AML-193 (cell line): ENCODE measurements at places on chromosomes 11 and 22.
A peak's percentile ranks its signal among the peaks of the same experiment; 100 is the strongest.

DNA sequence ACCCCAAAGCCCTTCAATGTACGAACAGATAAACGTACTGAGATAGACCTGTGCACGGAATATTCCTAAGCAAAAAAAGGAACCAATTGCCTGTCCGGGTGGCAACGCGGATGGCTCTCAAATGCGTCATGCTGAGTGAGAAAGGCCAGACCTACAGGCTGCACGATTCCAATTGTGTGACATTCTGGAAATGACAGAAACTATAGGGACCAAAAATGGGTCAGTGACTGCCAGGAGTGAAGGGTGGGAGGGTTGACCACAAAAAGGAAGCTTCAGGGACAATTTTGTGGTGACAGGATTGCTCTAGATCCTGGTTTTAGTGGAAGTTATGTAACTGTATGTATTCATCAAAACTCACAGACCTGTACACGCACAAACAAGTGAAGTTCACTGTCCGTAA lies 24.0 kb upstream of the SYT8 start:
- peak; percentile 57 for DNase-seq

GRCh38 chr11:46696212-46696558 lies 4.2 kb downstream of the ARHGAP1 start:
- DNase-seq, result no peak

- no peak for DNase-seq
Observed at GRCh38 chr22:31776231-31776630, 22.4 kb downstream of the DEPDC5 start.

- DNase-seq, result no peak
Observed at GRCh38 chr11:62433141-62433903, 14.5 kb downstream of the SCGB1A1 start.

GRCh38 chr11:35158701-35159510 lies 19.9 kb downstream of the CD44 start:
- no peak for DNase-seq

GRCh38 chr11:133948711-133949110 lies 8.1 kb downstream of the IGSF9B start:
- DNase-seq, result no peak

DNA sequence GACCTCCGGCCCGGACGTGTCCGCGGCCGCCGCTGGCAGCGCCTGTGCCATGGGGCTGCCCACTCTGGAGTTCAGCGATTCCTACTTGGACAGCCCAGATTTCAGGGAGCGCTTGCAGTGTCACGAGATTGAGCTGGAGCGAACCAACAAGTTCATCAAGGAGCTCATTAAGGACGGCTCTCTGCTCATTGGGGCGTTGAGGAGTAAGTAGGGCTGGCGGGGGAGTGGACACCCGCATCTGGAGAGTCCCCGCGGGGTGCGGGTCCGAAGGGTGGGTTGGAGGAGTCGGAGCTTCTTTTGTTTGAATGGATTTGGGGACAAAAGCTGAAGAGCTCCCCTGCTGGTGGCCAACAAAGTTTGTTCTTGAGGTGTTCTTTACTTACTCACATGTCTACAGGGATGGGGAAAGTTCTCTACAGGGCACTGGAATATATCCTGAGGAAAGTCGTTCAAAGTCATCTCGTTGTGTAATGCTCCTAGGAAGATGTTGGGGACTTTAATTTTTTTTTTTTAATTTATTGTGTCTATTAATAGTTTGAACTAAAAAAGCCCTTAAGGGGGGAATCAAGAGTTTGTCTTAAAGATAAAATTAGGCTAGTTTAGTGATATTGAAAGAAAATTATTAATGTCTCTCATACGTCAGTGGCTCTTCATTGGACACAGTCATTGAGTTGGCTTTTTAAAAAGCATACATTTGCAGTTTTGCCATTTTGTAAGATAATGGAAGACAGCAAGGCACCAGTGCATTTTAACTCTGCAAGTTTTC lies 725 bp downstream of the ARHGAP42 start:
- no peak for DNase-seq

GRCh38 chr11:69839516-69839915 lies 20.3 kb upstream of the FGF3 start:
- DNase-seq, result no peak

GRCh38 chr11:110947096-110947495 lies 234.9 kb upstream of the ARHGAP20 start:
- no peak for DNase-seq

DNA sequence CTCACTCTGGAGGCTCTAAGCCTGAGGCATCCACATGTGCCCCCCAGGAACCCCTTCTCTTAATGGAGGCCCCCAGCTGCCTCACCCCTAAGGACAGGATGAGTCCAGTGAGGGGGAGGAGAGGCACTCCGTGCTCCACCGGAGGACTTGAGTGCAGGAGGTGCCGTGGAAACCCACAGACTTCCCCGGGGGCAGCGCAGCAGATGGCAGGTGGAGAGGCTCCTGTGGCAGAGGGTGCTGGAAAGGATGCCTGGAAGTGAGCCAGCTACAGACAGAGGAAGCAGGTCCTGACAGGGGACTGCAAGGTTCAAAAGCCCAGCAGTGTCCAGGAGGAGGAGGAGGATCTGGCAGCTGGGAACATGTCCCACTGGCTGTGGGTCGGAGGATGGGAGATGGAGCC lies 1384.0 kb downstream of the TBC1D22A start:
- no peak for DNase-seq

- DNase-seq, result no peak
Observed at GRCh38 chr22:29887358-29887757, 4.4 kb downstream of the MTMR3 start.

DNA sequence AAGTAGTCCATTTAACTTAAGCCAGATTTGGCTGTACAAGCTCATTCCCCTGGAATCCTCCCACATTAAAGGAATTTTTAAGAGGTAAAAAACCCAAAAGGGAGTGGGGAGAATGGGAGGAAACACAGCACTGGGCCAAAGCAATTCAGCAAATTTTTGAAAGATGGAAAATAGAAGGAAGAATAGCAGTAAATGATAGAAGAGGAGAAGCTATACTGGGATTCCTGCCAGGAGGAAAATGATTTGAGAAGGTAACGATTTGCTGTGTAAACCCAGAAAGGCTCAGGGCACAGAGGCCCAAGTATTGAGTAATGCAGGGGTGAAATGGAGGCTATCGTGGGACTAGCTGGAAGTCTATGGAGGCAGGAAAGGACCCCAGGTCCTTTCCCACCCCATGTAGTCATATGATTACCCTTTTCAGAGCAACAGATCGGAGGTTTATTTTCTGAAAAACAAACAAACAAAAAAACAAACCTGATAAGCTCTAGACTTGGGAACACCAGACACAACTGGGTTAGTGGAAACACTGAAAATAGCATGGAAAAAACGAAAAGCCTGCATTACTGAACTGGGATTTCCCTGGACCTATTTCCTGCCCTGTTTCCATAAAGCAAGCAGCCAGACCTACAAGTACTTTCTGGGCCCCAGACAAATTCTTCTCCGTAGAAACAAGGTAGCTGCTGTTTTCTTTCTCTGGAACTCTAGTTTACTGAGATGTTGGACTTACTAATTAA lies 140.0 kb downstream of the SWAP70 start:
- DNase-seq, result no peak

GRCh38 chr11:110121204-110121603 lies 28.0 kb downstream of the ZC3H12C start:
- DNase-seq, result no peak

DNA sequence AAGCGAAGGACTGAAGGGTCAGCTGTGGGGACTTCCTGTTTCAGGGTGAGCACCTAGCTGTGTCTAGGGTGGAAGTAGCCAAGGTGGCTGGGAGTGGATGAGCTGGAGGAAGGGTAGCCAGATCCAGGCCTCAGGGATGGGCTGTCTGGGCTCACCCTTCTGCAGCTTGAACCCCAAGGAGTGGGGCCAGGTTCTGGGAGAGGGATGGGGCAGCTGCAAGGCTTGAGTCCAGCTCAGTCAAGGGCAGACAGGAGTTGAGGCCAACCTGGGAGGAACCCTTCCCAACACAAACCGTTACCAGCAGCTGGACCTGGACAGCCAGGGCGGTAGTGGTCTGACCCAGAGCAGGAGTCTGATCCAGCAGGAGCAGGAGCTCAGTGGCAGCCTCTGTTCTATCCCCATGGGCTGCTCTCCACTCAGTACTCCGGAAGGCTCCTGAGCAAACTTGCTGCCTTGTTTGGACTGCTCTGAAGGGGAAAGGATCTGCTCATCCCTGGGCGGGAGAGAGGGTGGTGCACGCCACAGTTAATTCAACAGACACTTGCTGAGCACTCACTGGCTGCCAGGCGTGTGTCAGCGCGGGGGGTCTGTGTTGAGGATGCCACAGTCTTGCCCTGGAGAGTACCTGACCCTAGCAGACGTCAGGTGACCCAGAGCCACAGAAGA lies 53.8 kb upstream of the THY1 start:
- no peak for DNase-seq

GRCh38 chr11:111296196-111296595 lies 2.1 kb upstream of the POU2AF3 start:
- no peak for DNase-seq

DNA sequence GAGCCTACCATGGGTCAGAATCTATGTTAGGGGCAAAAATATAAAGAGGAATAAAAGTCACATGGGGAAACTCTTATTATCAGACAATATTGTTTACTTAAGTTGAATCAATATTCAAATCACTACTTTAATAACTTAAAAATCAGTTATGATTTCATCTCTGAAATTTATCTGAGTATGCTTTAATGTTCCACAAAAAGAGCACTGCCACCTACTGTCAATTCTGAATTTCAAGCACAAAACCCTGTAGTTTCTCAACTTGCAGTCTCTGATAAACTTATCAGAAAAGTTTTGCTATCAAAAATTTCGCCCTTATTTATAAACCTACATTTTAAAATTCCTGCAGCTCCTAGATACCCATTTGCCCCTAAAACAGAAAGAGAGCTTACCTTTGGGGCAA lies 47.3 kb downstream of the RDX start:
- DNase-seq, result no peak

DNA sequence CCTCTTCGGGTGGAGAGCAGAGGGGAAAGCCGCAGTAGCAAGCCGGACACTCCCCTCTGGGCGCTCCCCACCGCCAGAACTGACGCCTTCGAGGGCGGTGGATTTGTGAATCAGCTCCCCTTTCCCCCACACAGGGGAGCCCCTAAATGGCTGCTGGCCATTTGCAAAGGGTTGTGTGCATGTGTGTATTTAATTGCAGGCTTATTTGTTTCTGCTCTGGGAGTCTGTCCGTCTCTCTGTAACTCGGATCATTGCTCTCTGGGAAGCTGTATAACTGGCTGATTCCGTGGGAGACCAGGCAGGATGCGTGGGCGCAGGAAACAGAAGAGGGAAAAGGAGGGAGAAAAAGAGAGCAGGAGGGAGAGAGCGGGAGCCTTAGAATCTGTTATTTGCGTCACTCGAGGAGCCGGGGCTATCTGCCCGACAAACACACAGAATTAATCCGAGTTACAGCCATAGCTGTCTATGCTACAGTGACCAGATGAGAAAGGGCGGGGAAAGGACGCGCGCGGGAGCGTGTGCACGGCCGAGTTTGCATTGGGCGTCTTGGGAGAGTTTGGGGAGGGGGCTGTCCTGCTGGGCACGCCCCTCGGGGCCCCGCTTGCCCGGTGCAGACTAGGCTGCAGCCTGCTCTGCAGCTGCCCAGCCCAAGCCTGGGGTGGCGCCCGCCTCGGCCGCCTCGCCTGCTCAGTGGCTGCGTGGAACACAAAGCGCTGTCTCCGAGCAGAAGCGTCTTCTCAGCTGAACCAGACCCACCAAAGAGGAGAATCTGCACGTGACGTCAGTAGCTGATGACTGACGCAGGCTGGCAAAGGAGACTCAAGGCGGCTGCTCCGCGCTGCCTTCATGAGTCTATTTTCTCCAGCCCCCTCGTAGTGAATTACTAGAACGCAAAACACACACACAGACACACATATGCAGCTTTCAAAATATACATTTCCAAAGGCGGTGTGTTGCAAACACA lies 105.3 kb upstream of the HSD17B12 start:
- DNase-seq, result no peak

- peak; percentile 45 for DNase-seq
Observed at GRCh38 chr11:44067266-44067665, 1.2 kb downstream of the ACCS start.

DNA sequence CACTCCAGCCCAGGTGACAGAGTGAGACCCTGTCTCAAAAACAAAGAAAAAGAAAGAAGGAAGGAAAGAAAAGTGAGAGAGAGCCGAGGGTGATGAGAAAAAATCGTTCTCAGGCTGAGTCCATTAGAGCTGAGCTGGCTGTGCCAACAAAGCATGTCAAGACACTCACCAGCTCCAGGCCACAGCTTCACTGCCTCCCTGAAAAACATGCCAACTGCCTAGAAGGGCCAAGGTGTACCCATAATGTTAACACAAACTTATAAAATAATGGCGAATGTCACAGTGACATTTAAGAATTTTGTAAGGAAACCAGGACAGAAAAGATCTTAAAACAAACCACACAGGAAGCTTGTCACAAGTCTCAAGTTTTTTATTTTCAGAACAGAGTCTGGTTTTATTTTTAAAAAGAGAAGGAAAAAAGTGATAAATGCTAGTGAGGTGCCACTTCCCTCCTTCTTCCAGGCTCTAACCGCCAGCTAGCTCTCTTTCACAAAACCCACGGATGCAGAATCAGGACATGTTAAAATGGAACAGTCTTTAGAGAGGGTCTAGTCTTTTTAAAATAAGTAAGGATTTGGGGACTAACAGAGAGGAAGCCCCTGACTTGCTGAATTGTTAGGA lies 5.1 kb downstream of the TMEM121B start:
- peak; percentile 12 for DNase-seq

- no peak for DNase-seq
Observed at GRCh38 chr11:96752221-96752620, 362.4 kb downstream of the JRKL start.

GRCh38 chr11:128843198-128843785 lies 23.8 kb downstream of the KCNJ1 start:
- DNase-seq, result no peak

DNA sequence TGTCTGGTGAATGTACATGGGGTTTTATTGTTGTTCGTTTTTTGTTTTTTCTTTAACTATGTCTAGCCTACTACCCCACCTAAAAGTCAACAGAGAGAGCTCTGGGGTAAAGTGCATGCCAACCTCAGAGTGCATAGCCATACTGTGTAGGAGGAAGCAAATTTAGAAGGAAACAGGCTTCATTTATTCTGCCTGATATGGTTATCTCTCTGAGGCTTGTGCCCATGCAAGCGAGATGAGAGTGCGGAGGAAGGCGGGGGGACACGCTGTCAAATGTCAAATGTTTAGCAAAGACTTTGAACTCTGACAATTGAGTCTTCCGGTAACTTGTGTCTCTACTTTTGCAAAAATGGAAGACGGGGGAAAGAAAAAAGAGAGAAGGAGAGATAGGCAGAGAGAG lies 295.5 kb downstream of the ETS1 start:
- DNase-seq, result no peak

GRCh38 chr11:57649826-57650738 lies at the start of gene YPEL4:
YPEL4 (minus strand) TSS chr11:57649912; CDS start chr11:57647107, 2,805 bp downstream.
- no peak for DNase-seq

- peak; percentile 7 for DNase-seq
Observed at GRCh38 chr11:126484266-126484665, 128.8 kb downstream of the ST3GAL4 start.
